ENCODE measurements at places on chromosomes 1 and 21.

DNA sequence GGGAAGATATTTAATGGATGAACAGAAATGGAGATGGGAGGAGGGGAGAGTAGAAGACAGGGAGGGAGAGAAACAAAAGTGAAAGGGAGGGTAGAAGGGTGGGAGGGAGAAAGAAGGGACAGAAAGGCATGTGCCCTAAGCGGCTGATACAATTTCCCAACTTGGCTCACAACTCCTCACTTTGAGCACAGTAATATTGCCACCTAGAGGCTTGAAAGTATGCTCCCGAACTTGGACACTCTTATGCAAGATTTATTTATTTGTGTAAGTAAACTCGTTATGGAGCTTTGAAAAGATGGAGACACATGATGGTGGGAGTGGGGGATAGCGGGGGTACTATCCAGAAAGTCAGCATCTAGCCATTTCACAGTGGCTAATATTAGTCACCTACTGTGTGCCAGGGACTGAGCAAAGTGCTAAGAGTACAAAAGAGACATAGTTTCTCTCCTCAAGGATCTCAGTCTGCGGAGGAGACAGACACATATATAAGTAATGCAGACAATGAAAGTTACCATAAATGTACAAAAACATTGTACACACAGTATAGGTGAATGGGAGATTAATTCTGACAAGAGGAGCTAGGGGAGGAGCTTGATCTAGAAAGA, 189.7 kb downstream of the SEC16B start:
- DNase-seq = no peak

DNA sequence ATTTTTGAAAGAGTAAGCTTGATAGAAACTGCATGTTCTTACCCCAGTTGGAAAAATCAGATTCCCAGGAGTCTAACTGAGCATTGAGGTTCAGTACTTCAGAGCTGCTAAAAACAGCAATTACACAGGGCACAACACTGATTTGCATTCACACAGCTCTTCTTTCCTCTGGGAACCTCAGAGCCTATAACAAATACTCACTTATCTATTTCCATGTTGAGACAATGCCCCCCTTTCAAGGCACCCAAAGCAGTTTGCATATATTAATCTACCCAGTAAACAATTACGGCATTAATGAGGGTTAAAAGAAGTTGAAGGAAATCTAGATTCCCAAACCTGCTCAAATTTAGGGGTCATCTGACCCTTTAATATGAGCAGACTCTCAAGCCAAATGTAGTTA, 126.9 kb upstream of the SLC35F3 start:
- DNase-seq = no peak

GRCh38 chr1:65965112-65965996, 172.7 kb downstream of the PDE4B start:
- no peak for DNase-seq

- DNase-seq = no peak
Measured at GRCh38 chr1:87115317-87115890, 201.0 kb downstream of the HS2ST1 start.

DNA sequence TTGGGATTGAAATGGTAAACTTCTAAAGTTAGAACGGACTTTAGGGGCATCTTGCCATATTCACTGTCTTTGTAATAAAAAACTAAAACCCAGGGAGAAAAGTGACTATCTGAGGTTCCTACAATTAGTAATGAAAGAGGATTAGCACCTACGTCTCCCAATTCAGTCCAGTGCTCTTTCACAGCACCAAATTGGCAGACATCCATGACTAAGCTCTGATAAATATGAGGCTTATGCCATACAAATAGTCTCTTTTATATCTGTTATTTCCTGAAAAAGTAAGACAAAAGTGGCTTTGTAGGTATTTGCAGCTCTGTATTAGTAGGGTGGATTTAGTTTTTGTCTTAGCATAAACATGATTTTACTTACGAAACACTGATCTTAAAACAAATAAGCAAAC, 315.0 kb upstream of the NRIP1 start:
- no peak for DNase-seq

- DNase-seq = no peak
Measured at GRCh38 chr1:94795434-94795833, 24.7 kb upstream of the SLC44A3 start.

DNA sequence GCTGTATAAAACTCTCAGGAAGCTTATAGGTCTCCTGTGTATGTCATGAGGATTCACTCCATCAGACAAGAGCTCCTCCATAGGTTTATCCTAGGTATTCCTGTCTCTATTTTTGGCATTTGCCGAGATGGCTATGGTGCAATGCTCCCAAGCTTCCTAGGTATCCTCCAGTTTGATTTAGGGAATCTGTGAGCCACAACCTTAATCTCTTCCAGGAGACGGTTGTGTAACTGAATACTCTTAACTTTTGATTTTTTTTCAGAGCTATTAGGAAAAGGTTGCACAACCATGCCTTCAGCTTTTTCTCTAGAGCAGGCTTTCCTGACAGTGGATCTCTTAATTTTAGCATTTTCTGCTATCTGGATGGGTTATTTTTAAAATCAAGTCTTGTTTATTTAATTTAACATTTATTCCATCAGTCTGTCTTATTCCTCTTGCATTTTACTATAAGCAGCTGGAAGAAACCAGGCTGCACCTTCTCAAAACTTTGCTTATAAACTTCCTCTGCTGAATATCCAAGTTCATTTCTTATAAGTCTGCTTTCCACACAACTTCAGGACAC, 69.4 kb upstream of the BACE2 start:
- no peak for DNase-seq

DNA sequence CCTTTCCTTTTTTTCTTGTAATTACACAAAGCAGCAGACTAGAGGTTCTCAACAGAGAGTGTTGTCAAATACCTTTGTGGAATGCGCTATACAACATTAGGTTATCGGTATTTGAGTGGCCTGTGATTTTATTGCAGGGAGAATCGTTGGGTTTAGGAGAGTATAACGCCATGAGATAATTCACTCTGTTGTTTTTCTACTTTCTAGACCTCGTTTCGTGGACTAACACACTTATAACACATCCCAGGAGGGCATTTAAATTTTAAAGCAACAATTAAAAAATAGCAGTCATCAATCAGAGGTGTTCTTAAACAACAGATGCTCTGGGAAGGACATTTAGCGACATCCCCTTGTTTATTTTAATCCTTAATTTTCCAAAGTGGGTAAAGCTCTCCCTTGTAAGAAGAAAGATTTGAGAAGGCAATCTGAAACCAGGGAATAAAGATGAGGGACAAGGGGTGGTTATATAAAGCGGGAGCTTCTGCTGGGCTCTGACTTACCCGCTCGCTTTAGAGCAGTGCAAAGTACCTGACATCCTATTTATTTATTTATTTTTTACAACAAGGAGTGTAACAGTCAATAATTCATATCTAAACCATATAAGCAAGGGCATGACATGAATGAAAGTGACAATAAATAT, 4.9 kb downstream of the PBX1 start:
- no peak for DNase-seq

DNA sequence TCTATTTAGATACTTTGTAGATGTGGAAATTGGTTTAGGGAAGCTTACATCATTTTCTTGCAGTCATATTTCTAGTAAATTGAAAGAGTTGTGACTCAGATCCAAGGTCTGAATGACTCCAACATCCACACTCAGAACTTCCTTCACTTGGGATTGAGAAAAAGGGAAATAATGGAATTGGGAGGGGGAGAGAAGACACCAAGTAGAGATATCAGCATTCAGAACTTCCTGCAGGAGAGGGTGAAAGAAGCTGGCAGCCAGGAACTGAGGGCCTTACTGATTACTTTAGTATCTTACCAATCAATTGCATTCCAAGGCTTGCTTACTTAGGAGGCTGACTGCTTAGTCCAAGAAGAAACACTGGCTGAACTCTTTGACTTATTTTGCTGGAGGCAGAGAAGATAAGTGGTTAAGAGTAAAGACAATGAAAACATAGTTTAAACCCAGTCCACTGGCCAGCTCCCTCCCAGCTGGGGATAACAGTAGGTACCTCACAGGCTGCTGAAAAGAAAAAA, 21.7 kb downstream of the APP start:
- DNase-seq = no peak

DNA sequence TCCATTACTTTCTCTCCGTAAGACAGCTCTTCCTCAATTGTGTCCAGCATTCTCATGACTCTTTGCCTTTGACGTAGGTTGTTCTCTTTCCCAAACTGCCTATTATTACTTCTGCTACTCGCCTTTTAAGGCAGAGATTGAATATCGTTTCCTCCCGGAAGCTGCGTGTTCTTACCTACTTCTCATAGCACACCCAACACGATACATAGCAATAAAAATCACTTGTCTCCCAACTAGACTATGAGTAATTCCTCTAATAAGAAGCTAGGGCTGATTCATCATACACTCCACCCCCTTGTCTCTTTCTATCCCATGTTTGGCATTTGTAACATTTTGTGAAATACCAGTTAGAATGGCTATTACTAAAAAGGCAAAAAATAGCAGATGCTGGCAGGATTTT, 55.8 kb upstream of the SGIP1 start:
- no peak for DNase-seq

DNA sequence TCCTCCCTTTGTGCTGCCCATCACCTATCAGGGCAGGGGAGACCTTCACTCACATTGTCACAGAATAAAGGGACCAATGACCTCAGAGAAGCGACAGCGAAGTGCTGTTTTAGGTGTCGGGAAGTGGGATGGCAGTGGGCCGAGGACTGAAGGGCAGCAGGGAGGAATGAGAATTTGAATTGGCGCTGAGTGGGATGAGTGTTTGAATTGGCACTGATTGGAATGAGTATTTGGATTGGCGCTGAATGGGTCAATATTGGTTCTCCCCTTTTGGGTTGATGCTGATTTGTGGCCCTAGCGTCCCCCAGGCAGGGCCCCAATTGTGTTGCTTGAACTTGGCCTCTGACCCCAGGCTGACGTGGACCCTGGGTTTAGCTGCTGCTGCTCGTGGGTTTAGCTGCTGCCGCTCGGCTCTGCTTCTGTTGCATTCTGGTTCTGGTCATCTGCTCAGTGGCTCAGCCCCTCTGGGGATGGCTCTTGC, 12.4 kb upstream of the UMODL1 start:
- DNase-seq = no peak

DNA sequence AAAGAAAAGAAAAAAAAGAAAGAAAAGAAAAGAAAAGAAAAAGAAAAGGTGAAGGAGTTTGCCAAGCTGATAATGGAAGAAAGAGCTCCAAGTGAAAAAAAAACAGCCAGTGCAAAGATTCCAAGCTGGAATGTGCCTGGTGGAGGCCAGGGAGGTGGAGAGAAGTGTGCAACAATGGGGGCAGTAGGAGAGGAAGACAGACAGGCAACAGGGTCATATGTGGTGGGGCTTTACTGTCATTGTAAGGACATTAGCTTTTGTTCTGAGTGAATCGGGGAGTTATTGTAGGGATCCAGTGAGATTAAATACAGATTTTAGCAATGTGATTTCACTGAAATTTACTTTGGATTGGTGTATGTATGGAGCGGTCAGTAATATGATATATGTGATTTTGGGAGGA, 14.0 kb upstream of the MYSM1 start:
- DNase-seq = no peak

DNA sequence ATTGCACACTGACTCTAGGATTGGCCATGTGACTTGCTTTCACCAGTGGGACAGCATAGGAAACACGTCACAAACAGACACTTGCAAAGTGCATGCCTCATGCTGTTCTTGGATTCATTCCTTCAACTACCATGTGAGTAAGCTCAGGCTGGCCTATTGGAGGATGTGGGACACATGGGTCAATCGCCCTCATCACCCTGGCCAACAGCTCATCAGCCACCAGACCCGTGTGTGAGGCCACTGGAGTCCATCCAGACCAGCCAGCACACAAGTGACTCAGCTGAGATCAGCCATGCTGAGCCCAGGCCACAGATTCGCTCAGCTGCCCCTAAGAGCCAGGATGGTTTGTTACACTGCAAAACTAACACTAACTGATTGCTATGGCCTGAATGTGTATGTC, 216.1 kb upstream of the GRIK3 start:
- no peak for DNase-seq

DNA sequence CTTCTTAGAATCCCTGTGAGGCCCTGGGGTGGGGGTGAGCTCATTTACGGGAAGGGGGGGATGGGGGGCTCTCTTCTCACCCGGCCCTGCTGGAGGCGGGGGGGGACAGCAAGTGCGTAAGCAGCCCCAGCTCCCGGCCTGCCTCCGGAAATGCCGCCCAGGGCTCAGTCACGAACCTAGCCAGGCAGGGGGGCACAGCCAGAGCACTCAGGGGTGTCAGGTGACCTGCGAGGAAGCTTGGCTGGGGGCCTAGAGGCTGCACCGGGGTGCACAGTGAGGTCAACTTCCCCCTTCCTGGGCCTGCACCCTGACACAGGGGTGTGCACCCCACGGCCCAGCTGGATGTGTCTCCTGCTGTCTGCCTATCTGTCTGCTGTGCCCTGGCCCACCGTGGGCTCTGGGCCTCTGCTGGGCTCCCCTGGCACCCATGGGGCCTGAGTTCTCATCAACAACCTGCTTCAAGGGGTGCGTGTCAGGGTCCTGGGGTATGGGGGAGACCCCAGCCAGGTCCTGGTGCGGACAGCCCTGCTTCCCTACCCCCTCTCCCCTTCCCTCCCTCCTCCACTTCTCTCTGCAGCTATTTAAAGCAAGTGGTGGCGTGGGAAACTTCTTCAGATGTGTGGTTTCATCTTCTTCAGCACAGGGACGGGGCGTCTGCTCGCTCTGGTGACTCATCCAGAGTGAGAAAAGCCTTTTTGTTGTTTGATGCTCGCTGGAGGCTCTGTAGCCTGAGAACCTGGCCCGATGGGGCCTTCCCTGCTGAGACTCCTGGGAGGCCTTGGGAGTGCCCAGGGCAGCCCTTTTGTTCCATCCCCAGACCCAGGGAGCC, 92.5 kb upstream of the RUNX3 start:
- peak; percentile 83 for DNase-seq

DNA sequence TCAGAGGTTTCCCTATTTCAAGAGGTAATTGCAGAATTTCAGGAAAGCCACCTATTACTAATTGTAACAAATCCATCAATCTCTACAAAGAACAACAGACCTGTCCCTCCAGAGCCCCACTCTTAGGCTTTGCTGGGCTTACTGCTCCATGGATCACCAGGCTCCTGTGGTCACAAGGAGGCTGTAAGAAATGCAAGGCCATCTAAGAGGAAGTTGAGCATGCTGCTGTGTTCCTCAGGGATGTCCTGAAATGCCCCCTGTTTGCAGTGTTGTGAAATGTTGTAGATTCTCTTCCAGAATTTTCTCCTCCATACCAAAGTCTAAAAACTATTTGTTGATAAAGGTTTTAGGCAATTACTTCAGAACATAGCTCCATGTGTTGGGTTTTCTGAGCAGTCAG, 24.4 kb upstream of the DUSP23 start:
- DNase-seq = no peak

DNA sequence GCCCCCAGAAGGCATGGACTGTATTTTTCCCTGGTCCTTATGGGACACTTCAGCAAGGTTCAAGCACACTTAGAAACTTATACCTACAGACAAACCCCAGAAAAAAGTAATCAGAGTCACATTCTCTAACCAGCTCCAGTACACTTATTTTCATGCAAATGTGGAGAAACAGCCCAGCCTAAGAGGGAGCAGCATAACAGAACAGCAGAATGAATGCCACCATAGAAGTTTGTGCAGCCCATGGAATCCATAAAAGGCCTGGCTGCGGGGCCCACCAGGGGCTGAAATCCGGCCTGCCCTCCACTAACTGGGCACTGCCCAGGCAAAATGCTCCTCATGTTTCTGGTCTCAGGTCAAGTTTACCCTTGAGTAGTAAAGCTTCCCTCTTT, 60.4 kb upstream of the ATP1A1 start:
- no peak for DNase-seq
